ENCODE measurements at places on chromosomes 2 and 18.

GRCh38 chr2:37361994-37362698 lies 17.7 kb downstream of the QPCT start:
- no peak for DNase-seq

- DNase-seq, result no peak
Measured at GRCh38 chr18:69326094-69326493, 74.6 kb upstream of the DOK6 start.

- no peak for DNase-seq
Measured at GRCh38 chr18:67735506-67735905, 219.0 kb upstream of the DSEL start.

GRCh38 chr2:160294889-160295288 lies 94.8 kb upstream of the ITGB6 start:
- no peak for DNase-seq

DNA sequence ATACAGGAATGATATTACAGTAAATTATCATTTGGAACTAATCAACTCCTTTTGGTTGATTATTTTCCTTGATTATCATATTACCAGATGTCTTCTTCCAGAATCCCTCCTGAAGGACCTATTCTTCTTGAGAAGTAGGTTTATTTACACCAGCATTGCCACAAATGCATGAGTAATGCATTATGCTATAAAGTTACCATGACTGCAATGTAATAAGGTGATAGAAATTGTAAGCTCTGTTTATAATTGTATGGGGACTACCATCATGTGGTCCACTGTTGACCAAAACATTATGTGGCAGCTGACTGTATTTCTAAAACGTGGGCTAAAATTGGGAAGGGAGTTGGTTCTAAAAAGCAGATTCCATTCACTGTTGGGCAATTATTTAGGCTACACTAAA lies 602.2 kb downstream of the NYAP2 start:
- no peak for DNase-seq

All from T-helper 1 cell (primary cell).